ENCODE measurements at places on chromosomes 11 and 22.

DNA sequence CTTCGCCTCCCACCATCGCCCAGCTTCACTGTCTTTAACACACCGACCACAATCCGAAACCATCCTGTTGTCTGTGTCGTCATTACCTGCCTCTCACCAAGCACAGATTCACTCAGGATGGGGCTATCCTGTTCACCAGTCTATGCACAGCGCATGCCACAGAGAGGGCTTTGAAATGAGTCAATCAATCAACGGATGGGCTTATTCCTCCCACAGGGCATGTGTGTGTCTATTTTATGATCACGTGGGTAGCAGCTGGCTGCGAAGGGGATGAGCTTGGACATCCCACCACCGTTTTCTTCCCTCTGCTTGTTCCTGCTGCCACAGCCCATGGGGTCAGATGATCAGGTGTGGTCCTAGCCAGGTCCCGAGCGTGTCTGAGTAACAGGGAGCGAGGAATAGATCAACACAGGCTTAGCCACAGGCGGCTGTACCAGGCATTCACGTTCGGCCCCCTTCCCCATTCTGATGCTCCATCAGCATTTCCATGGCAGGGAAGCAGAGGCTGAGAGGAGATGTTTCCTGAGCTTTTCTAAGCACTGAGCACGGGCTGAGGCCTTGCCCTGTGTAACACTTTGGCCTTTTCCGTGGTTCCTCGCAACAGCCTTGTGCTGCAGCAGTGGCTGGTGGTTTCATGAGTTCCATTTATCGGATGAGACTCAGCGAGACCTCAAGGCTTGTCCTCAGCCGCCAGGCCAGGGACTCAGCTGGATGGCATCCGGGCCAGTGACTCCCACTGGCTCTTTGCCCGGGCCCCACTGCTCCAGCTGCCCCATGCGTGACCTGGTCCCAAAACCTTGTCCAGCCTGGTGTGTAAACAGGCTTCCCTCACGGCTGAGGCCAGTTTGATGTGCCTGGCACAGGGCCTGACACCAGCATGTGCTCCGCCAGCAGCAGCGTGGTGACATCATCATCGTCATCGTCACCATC is 48.1 kb upstream of the FGF3 start:
- DNase-seq = no peak

GRCh38 chr11:76911415-76911808 is 50.7 kb downstream of the ACER3 start:
- DNase-seq = no peak

DNA sequence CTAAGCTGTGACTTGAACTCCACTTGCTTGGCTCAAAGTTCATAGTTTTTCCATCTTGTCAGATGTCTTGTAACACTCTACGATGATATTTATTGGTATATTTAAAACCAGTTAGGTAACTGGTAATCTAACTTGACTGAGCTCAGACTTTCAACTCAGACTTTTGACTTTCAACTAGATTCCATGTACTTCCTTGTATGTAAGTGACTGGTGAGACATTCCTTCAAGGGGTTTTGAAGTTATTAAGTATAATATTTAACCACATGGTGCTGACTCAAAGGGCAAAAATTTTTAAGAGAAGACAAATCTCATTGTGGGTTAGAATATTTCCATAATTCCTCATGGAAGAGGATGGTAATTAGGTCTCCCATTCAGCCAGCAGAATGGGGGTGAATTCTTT is 631.3 kb upstream of the ANO5 start:
- no peak for DNase-seq

- no peak for DNase-seq
These were observed 414 bp upstream of the PNPLA3 start for GRCh38 chr22:43923191-43923590.

DNA sequence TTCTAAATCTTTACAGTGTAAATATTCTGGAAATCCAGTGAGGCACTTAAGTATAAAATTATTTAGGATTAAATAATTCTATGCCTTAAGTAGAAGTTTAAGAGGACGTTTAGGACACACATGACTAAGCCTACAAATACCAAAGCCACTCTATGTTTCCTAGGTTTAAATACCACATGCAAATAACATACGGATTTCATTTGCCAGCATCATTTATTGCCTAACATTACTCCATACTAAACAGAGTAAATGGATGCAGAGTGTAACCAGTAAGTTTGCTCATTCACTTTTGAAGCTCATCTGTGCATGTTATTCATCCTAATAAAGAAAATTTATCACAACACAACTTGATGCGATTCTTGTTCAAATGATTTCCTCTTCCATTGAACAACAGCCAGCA is 4.1 kb downstream of the BDNF start:
- no peak for DNase-seq

DNA sequence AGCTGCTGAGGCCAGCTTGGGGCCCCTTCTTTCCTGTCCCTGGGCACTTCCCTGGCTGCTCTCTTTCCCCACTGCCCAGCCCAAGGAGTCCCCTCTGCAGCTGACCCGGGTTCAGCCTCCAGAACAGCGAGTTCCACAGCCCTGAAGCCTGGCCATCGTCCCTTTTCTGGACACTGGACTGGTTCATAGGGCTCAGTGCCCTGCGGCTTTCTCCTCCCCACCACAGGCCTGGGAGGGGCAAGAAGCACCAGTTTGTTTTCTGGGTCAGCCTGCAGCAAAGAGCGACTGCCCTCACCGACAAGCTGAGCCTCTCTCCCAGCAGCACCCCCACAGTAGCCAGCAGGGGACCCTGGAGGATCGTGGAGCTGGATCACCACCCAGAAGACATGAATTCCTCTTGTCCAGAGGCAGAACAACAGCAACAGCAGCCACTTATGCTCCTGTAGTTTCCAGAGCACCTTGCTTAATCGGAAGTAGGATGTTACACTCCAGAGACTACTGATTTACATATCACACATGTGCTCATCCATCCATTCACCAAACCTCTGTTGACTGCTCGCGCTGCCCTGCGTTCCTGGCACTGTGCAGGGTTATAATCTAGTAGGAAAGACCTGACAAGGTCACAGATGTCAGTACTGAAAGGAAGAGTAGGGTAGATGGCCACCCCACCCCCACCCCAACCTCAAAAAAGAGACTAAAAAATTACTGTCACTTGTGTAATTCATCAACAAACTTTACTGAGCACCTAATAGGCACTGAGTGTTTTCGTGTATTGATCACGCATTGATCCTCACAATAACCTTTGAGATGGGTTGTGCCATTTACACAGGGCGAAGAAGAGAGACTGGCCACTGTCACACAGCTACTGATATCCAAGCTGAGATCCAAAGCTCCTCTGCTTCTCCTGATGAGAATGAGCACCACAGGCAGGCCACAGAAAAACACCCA is 13.0 kb upstream of the CXCR5 start:
- peak; percentile 25 for DNase-seq

DNA sequence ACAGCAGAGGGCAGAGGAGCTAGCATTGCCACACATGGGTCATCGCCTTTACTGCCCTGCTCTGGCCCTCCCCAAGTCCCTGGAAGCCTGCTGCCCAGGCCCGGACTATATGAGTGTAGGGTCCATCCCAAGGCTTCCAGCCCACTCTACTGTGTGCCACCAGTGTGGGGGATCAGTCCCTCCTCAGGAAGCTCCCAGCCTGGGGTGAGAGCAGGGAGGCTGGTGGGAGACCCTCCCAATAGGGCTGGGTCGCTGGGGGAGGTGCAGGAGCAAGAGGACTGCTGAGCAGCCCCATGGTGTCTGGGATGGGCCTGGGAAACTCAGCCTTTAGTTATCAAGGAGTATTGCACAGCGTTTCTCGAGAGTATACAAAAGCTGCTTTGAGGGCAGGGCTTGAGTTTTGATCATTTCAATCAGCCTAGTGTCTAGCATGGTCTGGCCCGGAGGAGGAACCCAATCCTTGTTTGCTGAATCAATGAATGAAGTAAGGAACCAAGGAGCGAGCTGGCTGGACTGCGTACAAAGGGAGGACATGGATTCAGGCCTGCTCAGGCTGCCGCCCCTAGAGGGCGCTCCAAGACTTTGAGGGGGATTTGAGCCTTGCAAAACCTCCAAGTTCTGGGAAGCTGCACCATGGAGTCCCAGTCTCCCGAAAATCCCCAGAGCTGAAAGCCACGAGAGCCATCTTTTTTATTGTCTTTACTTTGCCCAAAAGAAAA is 89.0 kb upstream of the PARVA start:
- DNase-seq = peak; percentile 37

DNA sequence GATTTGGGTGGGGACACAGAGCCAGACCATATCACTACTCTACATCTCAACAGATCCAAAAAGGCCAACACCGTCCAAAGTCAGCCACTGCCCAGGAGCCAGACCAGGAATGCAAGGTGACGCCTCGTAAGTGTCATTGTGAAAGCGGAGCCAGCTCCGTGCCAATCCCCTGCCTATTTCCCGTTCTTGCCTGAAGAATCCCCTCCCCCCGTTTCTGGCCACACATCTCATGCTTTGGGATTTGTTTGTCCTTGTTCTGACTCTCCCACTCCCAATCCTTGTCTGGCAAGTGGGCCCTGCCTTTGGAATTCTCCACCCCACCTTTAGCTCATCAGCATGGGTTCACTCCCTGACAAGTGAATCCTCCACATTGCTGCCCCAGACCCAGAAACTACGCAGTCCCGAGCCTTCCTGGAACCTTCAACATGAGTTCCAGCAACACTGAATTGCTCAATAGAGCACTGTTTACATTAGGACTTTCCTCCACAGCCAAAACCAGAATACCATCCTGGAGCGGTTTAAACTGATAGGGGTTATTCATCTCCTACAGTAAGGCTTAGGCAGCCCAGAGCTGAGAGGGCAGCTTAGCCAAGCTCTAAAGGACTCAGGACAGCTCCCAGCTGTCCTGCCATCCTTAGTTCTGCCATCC is 6.0 kb upstream of the SLC35C1 start:
- no peak for DNase-seq

DNA sequence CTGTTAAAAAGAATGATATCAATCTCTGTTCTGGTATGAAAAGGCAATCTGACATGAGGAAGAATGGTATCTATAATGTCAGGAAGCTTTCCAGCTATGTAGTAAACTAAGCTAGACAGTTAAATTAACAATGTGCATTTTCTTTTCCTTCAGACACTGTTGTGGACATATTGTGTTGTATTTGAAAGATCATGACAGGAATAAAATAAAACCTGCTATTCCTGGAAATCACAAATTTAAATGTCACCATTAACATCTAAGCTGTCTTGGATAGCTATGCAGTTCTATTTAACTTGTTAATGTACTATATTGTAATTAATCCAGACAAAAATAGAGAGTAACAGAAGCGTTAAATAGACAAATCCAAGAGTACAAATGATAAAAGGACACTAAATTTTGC is 297.4 kb upstream of the LUZP2 start:
- no peak for DNase-seq

DNA sequence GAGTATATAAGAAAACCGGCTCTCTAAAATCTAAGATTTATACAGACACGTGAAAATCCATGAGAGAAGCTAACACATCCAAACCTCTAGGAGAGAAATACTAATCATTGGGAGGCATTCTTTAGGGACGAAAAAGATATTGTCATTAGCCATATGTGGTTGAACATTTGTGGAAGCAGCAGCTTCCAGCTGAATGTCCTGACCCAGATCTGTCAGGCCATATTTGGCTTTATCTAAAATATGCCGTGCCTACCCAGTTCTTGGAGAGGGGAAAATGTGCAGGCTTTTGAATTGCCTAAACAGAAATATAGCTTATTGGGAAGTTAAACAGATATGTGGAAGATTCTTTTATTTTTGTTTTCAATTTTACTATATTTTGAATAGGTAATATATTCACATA is 6.4 kb downstream of the CCDC89 start:
- no peak for DNase-seq

DNA sequence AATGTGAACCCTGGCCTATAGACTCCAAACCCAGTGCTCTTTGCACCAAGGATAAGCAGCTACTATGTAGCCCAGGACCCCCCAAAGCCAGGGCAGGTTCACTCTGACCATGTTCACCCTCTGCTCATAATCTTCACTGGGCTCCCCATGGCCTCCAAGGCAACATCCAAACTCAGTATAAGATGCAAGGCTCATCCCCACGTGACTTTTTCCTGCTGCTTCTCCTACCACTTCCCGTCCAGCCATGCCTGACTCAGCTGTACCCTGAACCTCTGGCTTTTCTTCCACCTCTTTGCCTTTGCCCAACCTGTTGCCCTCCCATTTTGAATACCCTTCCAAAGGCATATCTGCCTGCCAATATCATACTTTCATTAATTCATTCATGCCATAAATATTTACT is 27.8 kb downstream of the PDE2A start:
- DNase-seq = no peak

GRCh38 chr11:22775248-22775647 is 54.4 kb downstream of the SVIP start:
- DNase-seq = no peak

- no peak for DNase-seq
These were observed 57.4 kb downstream of the LINC01488 start for GRCh38 chr11:69538854-69539253.

DNA sequence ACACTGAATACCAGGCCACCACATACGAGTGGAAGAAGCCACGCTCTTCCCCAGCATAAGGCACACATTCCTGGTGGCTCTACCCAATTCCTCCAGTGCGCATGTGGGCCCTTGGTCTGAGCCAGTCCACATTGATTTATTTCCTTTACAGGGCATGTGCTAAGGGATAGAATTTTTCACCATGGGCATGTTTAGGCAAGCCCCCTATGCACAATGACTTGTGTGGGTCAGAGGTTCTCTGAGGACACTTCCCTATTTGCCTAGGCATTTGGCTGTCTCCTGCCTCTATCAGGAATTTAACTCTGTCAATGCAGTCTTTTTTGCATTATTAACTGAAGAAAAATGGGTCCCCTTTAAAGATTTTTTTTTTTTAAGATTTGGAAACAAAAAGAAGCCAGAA is 718.1 kb downstream of the NTM start:
- no peak for DNase-seq

GRCh38 chr22:31036671-31037550 is 44.2 kb upstream of the SMTN start:
- DNase-seq = no peak

DNA sequence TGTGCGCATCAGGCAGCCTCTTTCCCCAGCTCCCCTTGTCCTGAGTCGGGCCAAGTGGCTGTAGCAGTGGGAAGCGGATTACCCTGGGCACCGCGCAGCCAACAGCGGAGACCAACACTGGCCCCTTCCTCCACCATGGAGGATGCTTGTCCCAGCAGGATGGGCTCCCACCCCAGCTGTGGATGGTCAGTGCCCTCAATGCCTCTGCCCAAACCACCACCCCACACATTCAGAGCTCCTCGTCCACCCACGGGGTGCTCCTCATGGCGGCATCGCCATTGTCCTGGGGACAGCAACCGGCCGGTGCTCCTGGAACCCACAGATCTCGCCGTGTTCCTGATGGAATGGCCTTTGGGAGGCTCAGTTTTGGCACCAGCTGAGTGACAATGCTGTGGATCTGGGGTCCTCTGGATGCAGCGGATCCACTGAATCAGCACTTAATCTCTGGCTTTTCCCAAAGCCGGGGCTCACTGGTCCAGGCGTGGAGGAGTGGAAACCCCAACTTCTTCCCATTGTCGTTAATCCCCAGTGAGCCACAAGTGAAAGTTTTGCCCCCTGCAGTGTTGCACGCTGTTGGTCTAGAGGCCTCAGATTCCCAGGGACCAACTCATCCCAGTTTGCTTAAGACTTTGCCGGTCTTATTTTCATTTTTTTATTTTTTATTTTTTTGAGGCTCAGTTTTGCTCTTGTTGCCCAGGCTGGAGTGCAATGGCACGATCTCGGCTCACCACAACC is 4.1 kb upstream of the B4GALNT4 start:
- no peak for DNase-seq

- DNase-seq = no peak
These were observed 76.7 kb upstream of the BLID start for GRCh38 chr11:122192634-122193255.
